Amniotic epithelial cell (primary cell): ENCODE measurements at places on chromosomes 6 and 20.

GRCh38 chr20:64074184-64074789 is 5.0 kb downstream of the RGS19 start:
- no peak for DNase-seq

- DNase-seq = no peak
These were observed 9.5 kb downstream of the LRFN2 start for GRCh38 chr6:40577672-40578071.

- DNase-seq = no peak
These were observed 39.9 kb upstream of the DST start for GRCh38 chr6:56682635-56683034.

- no peak for DNase-seq
These were observed 175.9 kb upstream of the AFDN start for GRCh38 chr6:167650730-167651317.

GRCh38 chr6:75085931-75086635 is 119.8 kb downstream of the COL12A1 start:
- no peak for DNase-seq

- DNase-seq = no peak
These were observed 3.9 kb downstream of the OLIG3 start for GRCh38 chr6:137490006-137490905.

- DNase-seq = no peak
These were observed 184.4 kb upstream of the ZNF217 start for GRCh38 chr20:53778041-53778516.

DNA sequence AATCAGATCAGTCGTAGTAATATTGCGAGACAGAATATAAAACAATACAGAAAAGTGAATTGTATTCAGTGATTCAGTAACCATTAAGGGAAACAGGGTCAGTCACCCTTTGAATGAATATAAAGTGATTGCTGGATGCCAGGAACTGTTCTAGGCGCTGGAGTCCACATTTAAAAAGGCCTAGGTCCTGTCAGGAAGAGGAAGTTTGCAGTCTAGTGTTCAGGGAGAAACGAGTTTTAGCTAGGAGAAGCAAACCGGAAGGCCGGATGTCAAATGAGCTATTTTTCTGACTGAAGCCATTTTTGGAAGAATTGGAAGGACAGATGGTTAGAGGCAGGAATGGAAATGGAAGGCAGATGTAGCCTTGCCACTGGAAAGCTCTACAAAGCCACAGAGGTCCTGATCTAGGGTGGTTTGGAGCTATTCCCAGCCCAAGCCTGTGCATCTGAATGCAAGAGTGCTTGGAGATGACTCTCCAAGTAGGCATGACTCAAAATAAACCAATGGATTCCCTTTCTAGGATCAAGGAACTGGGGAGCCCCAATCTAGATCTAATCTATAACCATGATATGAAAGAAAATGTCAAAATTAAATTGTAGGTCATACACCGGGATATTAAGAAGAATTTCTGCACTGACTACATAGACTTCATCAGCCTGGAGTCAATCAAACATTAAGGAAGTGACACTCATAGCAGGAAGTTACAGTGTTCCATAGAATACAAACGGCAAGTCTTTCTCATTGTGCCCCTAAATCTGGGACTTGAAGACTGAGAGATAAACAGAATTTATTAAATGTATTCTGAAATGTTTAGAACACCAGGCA is 36.8 kb upstream of the CDKAL1 start:
- DNase-seq = peak; percentile 45

- DNase-seq = no peak
These were observed 609 bp downstream of the L3MBTL1 start for GRCh38 chr20:43508106-43508505.

- no peak for DNase-seq
These were observed 634 bp downstream of the ITPA start for GRCh38 chr20:3209946-3210317.

DNA sequence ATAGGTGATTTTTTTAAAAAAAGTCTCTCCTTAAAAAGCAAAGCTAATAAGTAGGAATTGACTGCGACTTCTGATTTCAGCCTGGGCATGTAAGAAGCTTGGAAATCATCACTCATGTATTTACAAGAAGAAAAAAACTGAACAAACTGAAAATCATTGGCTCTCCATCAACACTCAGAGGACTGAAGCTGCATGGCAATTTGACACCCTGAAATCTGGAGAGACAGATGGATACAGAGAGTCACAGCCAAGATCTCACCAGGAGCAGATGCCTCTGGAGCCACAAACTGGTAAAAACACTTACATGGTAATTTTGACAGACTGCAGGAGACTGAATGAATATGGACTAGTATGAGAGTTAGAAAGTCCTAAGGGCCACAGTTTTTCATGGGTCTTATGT is 191.2 kb upstream of the TCF21 start:
- no peak for DNase-seq

GRCh38 chr6:129981598-129981997 is 36.8 kb upstream of the L3MBTL3 start:
- peak; percentile 27 for DNase-seq

GRCh38 chr20:25544734-25545133 is 40.6 kb downstream of the NINL start:
- peak; percentile 55 for DNase-seq

DNA sequence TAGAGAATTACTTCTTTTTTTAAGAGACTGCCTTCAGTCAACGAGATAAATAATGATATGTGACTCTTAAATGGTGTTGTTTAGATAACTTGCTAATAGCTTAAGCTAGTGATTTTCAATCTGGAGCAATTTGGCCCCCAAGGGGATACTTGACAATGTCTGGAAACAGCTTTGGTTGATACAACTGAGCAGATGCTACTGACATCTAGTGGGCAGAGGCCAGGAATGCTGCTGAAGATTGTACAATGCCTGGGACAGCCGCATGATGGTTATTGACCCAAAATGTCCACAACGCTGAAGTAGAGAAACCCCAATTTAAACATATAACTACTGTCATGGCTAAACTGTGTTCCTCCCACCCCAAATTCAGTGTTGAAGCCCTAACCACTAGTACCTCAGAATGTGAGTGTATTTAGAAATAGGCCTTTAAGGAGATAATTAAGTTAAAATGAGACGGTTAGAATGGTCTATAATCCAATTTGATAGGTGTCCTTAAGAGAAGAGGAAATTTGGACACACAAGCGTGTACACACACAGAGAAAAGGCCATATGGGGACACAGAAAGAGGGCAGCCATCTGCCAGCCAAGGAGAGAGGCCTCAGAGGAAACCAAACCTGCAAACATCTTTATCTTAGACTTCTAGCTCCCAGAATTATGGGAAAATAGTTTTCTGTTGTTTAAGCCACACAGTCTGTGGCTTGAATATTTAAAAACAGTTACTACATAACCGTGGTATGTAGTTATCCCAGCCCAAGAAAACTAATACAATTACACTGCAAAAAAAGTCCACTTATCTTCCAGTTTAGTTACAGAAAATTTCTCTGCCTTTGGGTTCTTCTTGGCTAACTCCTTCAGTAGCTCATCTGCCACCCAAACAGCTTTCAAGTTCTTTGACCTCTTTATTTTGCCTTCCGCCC is 22.2 kb downstream of the RWDD2A start:
- DNase-seq = peak; percentile 65

GRCh38 chr6:105122717-105123116 is 57.1 kb downstream of the POPDC3 start:
- no peak for DNase-seq

DNA sequence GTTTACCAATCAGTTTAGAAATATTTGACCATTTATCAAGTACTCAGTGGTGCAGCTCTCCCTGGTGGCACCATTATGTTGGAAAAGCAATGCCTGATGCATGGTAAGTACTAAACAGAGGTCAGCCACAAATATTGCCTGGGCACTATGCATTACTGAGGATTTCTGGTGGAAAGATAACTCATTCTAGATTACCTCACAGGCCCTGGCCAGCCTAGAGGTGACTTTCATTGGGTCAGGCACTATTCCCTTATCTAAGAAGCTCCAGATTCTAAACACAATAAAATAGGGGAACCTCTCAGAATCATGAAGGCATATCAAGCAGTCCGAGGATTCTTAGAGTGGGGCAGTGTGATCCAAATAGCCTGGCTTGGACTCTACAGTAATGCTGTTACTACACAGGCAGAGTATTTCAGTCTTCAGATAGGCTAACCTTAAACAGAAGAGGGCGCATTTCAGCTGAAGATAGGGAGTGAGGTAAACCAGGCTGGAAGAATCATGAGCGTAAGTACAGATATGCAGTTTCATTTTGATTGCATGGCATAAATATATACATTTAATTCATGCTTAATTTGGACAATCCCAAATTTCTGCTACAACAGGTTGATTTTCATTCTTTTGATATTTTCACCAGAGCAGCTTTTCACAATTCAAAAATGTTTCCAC is 12.1 kb downstream of the LGSN start:
- peak; percentile 66 for DNase-seq

GRCh38 chr20:64228751-64229506 is 26.6 kb upstream of the PCMTD2 start:
- no peak for DNase-seq

- DNase-seq = no peak
These were observed 495.6 kb upstream of the PTCHD4 start for GRCh38 chr6:48606618-48607017.
